HCT116 (cell line): ENCODE measurements at places on chromosomes 7 and 10.

GRCh38 chr10:99467236-99467999 is 37.0 kb upstream of the GOT1 start:
- DNase-seq: no peak

DNA sequence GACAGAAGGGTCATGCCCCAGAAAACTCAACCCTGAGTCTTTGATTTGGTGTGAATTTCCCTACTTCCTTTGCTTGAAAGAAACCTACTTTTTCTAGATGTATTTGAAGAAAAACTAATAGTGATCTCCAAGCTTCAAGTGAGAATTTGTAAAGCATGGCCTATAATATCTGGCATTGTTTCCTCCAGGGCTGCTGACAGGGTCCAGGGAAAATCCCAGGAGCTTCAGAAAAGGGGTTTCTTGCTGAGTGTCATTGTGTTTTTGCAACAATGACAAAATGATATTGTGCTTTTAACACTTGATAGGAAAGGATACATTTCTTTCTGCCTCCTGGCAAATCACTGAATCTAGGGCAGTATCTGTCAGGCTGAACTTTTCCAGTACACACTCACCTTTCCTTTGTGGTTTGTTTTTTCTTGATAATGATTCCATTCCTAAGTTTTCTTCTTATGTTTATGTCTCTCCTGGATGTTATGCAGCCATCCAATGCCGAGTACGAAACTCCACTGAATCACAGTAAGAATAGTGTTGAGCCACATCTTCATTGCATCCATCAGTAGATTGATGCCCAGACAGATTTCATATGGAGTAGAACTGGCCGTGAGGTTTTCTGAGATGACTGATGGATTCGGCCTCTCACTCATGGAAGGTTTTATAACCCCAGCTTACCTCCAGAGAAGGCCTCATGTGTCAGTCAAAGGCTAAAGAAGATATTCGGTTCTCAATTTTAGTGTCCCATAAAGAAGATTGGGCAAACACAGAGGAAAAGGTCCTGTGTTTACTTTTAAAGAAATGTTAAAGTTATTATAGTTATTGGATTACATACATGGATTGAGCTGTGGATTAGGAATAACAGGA is 76.9 kb upstream of the STEAP1B start:
- no peak for DNase-seq

GRCh38 chr7:72266771-72267170 is 145.4 kb downstream of the CALN1 start:
- no peak for DNase-seq

GRCh38 chr10:13371897-13372470 is 23.9 kb upstream of the SEPHS1 start:
- DNase-seq: peak; percentile 81

GRCh38 chr7:134078991-134079390 is 48.1 kb upstream of the LRGUK start:
- DNase-seq: no peak

DNA sequence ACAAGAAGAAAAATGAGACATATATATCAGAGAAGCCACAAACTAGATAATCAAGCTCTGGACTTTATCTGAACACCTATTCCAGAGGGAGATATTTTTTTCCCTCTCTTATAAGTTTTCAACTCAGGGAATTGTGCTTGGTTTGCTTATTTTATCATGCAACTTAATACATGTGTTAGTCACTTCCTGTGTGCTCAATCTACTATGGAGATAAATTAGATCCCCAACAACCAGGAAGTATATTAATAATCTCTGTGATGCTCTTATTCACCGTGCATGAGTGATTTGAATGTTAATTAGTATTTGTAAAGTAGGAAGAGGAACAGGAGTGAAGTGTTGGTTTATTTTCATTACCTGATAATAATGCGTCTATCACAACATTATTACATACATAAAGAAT is 38.8 kb upstream of the ZNF365 start:
- no peak for DNase-seq

DNA sequence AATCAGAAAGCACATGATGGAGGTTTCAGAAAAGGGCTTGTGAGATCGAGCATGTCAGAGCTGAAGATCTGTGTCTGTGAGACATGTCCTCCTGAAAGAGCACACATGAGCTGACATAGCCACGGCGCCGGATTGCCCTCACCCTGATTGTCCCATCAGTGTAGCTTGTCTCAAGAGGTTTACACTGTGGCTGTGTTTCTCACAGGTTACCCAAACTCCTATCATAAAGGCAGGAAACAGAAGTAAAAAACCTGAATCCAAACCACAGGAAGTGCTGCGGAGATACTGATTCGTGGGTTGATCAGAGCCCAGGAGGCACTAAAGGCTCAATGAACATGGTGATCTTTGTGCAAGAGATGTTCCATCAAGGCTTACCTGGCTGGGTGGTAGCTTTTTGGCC is 3.9 kb upstream of the ATP6V0E2 start:
- DNase-seq: no peak

DNA sequence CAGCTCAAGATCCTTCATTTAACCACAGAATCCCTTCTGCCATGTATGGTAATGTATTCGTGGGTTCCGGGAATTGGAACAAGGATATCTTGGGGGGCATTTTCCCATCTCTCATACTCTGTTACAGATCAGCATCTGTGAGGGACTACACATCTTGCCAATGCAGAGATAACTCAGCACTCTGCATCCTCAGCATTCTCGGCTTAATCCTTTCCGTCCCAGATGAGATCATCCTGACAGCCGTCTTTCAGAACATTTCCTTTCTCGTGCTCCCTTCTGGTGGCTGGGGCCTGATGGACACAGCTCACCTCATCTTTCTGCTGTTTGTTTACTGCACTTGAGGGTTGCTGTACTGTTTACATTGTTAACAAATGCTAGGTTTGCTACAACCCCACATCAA is 25.3 kb downstream of the FKBP6 start:
- no peak for DNase-seq

GRCh38 chr7:4798706-4799235 is 23.3 kb downstream of the AP5Z1 start:
- no peak for DNase-seq

DNA sequence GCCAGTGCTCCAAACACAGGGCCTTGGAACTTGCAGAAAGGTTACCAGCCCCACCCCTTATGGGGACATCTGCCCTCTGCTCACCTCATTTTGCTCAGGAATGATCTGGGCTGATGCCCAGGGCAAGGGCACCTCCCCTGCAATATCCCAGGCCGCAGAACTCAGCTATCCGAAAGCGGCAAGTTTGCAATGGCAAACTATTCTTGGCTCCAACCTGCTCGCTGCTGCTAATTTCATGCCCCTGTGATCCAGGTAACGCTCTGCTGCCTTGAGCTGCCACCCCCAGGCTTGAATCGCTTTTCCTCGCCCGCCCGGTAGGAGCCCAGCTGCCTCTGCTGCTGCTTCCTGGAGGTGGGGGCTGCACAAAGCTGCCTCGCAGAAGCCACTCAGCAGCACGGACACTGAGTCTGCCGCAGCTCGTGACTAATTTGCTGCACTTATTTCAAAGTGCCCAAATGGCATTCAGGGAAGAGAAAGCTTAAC is 18.2 kb downstream of the SLC29A3 start:
- no peak for DNase-seq

DNA sequence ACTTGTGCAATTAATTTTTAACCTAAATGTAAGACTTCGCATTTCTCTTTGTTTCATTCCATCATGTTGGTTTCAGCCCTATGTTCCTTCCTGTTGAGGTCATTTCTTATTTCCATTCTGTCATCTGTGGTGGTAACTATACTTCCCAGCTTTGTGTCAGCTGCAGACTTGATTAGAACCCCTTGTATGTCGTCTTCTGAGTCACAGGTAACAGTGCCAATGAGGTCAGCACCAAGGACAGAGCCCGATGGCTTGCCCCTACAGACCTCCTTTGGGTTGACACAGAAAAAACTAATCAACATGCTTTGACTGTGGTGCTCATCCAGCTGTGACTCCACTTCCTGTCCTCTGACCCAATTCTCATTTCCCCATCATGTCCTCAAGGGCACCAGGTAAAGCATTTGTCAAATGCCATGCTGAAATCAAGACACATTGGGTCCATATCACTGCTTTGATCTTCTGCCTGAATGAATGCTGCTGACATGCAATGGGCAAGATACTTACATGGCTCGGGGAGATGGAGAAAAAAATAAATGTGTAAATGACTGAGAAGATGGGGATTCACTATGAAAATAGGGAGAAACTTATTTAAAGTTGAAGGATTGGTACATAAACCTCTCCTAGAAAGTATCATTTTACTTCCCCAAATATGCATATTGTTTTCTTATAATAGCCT is 25.6 kb upstream of the CRTAC1 start:
- DNase-seq: no peak

GRCh38 chr7:133649593-133649992 is 396.7 kb downstream of the EXOC4 start:
- DNase-seq: no peak

DNA sequence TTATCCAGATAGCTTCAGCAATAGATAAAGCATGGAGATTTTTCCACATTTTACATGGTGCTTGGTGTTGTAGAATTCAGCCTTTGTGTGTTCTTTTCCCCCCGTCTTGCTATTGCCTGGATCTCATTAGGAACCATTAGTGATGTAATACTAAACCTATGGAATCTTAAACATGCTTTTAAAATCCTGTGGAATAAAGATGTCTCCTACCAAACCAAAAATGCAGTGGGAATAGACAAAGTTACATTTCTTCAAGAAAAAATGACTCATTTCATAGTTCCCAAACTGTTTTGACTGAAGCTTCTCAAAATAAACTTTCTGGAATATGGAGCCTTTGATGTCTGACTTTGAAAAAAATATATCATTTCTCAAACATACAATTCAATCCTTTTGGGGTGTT is 44.0 kb downstream of the CALD1 start:
- no peak for DNase-seq

- no peak for DNase-seq
Observed at GRCh38 chr7:75624134-75624832, 114.5 kb downstream of the HIP1 start.

- no peak for DNase-seq
Observed at GRCh38 chr7:24922099-24922773, 57.7 kb downstream of the OSBPL3 start.

DNA sequence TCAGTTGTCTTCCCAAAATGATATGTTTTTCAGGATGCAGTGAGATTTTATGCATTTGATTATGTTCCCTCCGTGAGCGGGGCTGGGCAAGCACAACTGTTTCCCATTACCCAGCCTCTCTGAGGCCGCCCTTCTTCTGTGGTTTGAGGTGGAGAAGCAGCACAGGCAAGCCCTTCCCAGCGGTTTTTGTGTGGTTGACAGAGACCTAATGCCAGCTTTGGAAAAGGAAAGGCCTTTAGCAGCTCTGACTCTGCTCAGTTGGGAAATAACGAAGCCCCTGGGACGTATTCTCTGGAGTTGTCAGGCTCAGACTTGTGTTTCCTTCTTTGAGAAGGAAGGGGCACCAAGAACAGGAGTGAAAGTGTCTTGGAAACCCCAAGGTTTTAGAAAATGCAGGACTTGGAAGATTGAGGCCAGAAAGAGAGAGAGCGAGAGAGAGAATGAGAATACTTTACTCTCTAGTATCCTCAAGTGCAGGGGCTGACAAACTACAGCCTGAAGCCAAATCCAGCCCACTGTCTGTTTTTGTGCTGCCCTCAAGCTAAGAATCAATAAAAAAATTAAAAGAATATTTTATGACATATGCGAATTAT is 20.6 kb upstream of the PDCD4 start:
- DNase-seq: no peak

DNA sequence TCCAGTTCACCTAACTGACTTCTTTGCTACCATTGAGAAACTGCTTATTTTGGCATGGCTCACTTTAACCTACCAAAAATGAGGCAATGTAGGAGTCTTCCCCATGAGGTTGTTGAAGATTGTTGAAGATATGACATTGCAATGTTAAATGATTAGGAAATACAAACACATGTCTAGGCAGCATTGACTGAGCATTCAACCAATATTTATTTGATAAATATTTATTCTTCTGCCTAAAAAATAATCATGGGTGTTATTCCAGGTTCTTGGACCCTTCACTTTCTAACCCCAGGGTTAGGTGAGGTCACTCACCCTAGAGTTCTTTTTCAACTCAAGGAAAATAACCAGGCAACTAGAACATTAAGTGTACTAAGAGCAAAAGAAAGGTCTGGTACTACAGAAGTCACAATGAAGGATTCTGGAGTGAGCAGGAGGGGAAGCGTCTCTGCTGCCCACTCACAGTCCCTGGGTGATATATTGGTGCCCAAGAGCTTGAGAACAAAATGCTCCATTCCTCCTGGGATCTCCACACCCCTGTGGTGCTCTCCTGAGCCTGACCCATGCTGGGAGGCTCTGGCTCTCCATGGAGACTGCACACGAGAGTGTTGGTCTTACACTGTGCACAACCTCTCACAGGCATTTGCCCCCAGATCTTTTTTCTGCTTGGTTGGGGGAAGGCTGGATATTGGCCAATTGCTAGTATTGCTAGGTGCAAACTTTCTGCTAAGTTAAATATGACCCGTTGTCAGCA is 123.4 kb downstream of the SPAG6 start:
- DNase-seq: no peak

DNA sequence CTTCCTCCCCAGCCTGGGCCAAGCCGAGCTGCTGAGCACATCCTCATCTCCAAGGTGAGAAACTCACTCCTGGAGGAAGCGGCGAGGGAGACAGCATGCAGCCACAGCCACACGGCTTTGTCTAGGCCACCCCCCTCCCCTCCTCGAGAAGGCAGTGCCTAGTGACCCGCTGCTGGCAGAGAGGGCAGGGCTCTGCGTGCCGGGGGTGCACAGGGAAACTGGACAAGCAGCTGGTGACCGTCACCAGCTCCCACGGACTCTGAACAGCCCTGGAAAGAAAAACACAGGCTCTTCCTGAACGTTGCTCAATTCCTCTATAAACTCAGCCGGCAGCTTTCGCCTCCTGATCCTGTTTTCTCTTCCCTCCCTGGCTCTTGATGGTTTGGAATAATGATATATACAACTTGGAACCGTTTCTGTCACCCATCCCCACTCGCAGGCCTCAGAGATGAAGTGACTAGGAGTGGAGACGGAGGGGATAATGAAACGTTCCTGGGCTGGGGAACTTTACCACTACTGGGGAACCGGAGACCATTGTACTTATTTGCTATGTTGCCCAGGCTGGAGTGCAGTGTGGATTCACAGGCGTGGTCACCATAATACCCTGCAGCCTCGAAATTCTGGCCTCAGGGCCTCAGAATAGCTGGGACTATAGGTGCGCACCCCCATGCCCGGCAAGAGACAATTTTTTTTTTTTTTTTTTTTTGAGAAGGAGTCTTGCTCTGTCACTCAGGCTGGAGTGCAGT is 19.3 kb downstream of the PAPOLB start:
- no peak for DNase-seq

DNA sequence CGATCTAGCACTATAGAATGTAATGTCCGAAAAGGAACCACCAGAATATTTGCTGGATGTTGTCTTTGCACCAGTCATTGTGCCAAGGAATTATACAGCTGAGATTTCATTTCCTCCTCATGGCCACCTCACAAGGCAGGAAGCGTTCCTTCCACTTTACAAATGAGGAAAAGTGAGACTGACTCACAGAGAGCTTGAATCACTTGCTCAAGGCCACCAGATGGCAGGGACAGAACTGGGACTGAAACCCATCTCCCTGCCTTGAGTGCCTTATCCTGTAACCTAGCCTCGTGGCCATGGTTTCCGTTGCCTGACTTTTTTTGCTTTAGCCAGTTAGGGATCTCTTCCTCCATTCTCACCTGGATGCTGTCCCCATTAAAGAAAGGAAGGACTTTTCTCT is 44.7 kb upstream of the PDZD8 start:
- no peak for DNase-seq

GRCh38 chr7:89738549-89738948 is 415.7 kb upstream of the STEAP1 start:
- DNase-seq: no peak

GRCh38 chr7:1297017-1297960 is 64.6 kb downstream of the UNCX start:
- DNase-seq: no peak
